Panc1 (cell line): ENCODE measurements at places on chromosomes 1 and 21. TPM values are rescaled to one million over a fixed set of nuclear protein-coding genes. Genes with fewer than 3 reads are reported as not detected.

DNA sequence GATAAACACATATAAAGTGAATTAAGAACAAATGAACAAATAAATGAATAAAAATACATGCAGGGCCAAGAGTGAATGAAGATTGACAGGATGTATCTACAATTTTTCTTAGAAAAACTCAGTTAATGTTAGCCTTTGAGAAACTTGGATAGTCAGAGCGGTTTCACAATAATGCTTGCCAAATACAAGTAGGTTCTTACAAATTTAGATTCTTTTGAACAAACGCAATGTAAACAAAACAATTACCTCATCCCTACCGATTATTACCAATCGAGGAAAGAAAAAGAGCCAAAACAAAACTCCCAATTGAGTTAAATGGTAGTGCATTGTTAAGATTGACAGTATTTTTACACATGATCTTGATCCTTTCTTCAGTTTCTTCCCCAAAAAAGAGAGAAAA is 176.9 kb upstream of the DEPDC1 start:
- no peak overlapping the region for H3K4me3 ChIP-seq
- H3K4me1 ChIP-seq: no peaks in the 10 kb centered on the region
- H3K36me3 ChIP-seq: no peaks in the 10 kb centered on the region

CYP2J2 gene
- not detected for total RNA-seq

GRCh38 chr1:230300322-230301301 is 125.5 kb downstream of the PGBD5 start:
- no peaks in the 10 kb centered on the region for H3K36me3 ChIP-seq
- H3K27me3 ChIP-seq: no peaks in the 10 kb centered on the region
- no peak overlapping the region for H3K27ac ChIP-seq
- H3K4me3 ChIP-seq: no peak overlapping the region

TEX38 gene
- not detected for total RNA-seq

- DNase-seq: no peak
- no peaks in the 10 kb centered on the region for H3K4me1 ChIP-seq
- no peak overlapping the region for H3K4me3 ChIP-seq
- H3K27ac ChIP-seq: no peak overlapping the region
These were observed 44.2 kb downstream of the MTF2 start for GRCh38 chr1:93123201-93123783.

GRCh38 chr1:168466092-168466713 is 77.6 kb downstream of the XCL2 start:
- H3K27ac ChIP-seq: no peak overlapping the region
- peaks cover 4% of the 10 kb centered on the region for H3K4me1 ChIP-seq
- no peaks in the 10 kb centered on the region for H3K27me3 ChIP-seq
- H3K4me3 ChIP-seq: no peak overlapping the region
- DNase-seq: no peak
- H3K36me3 ChIP-seq: no peaks in the 10 kb centered on the region

CFAP107 gene
- not detected for total RNA-seq

DNA sequence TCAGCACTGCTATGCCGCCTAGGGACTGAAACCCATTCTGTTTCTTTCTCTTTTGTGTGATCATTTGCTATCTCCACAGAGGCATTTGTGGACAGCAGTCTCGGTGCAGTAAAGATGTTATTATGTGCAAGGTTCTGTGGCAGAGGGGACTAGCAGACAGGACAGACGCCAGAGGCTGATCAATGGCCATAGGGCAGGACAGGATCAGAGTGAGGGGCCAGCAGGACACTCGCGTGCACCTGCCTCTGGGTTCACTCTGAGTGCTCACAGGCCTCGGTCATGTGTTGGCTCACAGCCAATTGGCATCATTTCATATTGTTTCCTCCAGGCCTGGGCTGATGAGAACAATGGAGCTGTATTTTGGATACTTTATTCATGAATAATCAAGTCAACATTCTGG is 212.6 kb downstream of the TGFB2 start:
- peaks cover 4% of the 10 kb centered on the region; the same call in 1 of the 2 replicates for H3K4me1 ChIP-seq
- H3K27me3 ChIP-seq: no peaks in the 10 kb centered on the region
- no peak for DNase-seq

DNA sequence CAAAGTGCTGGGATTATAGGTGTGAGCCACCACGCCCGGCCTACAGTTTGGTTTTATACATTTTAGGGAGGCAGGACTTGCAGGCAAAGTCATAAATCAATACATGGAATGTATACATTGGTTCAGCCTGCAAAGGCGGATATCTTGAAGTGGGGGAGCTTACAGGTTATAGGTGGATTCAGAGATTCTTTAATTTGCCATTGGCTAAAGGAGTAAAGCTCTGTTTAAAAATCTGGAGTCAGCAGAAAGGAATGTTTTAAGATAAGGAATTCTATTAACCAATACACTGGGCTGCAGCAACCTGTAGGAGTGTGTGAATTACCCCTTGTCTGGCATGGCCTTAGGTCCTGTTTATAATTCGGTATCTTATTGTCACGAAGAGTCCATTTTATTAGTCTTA is 57.6 kb downstream of the OPTC start:
- no peaks in the 10 kb centered on the region for H3K36me3 ChIP-seq
- H3K27ac ChIP-seq: no peak overlapping the region
- H3K4me3 ChIP-seq: no peak overlapping the region
- no peak for DNase-seq
- H3K27me3 ChIP-seq: no peaks in the 10 kb centered on the region

KLF17 gene
- not detected for total RNA-seq

- no peak for DNase-seq
- no peaks in the 10 kb centered on the region for H3K36me3 ChIP-seq
- no peaks in the 10 kb centered on the region for H3K4me1 ChIP-seq
- H3K27ac ChIP-seq: no peak overlapping the region
These were observed 120.8 kb downstream of the LMO4 start for GRCh38 chr1:87449348-87449963.

- H3K4me3 ChIP-seq: no peak overlapping the region
- no peak for DNase-seq
- H3K27me3 ChIP-seq: no peaks in the 10 kb centered on the region
- H3K27ac ChIP-seq: no peak overlapping the region
These were observed 14.3 kb downstream of the ATP2B4 start for GRCh38 chr1:203640723-203641502.

DNA sequence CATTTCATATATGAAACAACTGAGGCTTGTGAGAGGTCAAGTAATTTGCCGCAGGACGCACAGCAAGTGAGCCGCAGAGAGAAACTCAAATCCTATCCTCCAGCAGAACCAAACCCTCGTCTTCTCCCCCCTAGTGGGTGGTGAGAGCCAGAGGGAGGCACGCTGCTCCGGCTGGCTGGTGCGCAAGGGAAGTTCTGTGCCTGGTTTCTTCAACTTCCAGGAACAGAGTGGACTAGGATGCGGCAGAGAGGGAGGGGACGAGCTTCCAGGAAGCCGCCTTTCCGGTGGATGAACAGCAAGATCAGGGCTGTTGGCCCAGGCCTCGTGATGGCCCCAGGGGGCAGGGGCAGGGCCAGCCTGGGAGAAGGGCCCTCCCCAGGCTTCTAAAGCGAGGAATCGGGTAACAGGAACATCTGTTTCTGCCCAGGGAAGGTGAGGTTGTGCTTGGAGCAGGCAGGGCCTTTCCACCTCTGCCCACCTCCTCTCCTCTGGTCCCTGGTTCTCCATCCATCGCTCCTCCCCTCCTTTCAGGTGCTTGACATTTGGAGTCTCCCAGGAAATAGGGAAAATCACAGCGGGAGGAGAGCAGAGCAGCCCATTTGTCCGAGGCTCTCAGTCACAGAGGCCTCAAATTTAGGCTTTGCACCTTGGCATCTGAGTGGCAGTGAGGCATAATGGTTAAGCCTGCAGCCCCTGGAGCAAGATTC is 16.8 kb upstream of the PDIK1L start:
- H3K27me3 ChIP-seq: 0 out of 2 replicates have a peak, but pooled peaks cover 4% of the 10 kb centered on the region
- no peak overlapping the region for H3K27ac ChIP-seq
- DNase-seq: no peak
- no peak overlapping the region for H3K4me3 ChIP-seq
- H3K4me1 ChIP-seq: peaks cover 3% of the 10 kb centered on the region; the same call in 1 of the 2 replicates
- H3K36me3 ChIP-seq: no peaks in the 10 kb centered on the region

MROH7 gene
- total RNA-seq: not detected

GRCh38 chr1:185044387-185044786 is 971 bp upstream of the RNF2 start:
- H3K4me1 ChIP-seq: peaks cover 18% of the 10 kb centered on the region; the same call in 1 of the 2 replicates
- no peak overlapping the region; the same call in 1 of the 2 replicates for H3K27ac ChIP-seq
- no peaks in the 10 kb centered on the region; the same call in 1 of the 2 replicates for H3K36me3 ChIP-seq
- DNase-seq: no peak
- no peaks in the 10 kb centered on the region for H3K27me3 ChIP-seq
- no peak overlapping the region for H3K4me3 ChIP-seq

SRM gene
- 249 TPM for total RNA-seq

NPR1 gene
- total RNA-seq: 0.36 TPM

DNA sequence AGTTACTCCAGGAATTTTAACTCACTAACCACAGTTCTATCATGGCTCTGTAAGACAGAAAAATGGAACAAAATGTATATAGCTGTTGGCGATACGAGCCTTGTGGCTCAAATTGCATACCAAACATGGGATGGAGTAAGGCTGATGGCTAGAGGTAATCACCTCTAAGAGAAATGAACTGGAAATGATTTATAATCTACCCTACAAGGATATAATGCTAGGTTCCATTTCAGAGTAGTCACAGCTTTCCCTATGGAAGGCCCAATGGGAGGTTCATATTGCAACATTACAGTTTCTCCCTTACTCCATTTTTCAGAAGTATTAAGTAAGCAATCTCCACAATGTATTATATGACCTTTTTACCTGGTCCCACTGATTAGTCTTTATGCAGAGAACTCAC is 61.6 kb downstream of the EDEM3 start:
- H3K4me3 ChIP-seq: no peak overlapping the region
- no peaks in the 10 kb centered on the region for H3K36me3 ChIP-seq
- H3K4me1 ChIP-seq: no peaks in the 10 kb centered on the region
- H3K27me3 ChIP-seq: no peaks in the 10 kb centered on the region
- H3K27ac ChIP-seq: no peak overlapping the region
- no peak for DNase-seq

DNA sequence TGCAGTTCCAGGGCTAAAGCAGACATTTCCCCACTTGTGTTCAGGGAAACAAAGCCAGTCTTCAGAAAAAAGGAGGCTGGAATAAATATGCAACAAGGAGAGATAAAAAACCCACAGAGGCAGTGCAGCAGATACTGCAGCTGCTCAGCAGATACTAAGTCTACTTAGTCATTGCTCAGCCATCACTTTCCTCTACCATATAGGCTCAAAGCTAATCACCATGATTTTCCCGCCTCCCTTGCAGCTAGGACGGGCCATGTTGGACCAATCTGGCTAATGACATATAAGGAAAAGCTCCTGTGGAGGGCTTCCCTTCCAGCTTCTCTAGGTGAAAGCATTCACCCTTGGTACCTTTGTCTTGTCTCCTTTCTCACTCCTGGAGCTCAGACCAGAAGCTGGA is 10.0 kb upstream of the EFHD2 start:
- H3K4me1 ChIP-seq: 0 out of 2 replicates have a peak, but pooled peaks cover 3% of the 10 kb centered on the region
- DNase-seq: no peak
- no peaks in the 10 kb centered on the region for H3K27me3 ChIP-seq
- H3K27ac ChIP-seq: no peak overlapping the region
- H3K36me3 ChIP-seq: no peaks in the 10 kb centered on the region

DNA sequence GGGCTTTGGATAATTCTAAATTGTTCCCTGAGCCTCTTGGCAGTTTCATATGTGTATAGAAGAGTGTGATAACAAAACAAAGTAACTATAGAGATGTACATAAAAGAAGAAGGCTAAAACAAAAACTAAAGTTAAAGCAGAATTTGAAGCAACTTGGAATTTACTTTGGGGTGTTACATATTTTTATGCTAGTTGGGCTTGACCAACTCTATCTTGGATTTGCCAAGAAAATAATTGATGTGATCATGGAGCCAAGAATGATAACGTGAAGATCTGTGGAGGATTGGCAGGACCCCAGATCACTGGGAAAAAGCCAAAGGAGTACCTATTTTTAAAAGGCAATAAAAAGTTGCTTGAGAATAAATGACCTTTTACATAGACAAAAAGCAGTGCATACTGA is 206.9 kb downstream of the LMO4 start:
- H3K4me1 ChIP-seq: no peaks in the 10 kb centered on the region
- H3K27ac ChIP-seq: no peak overlapping the region
- H3K36me3 ChIP-seq: no peaks in the 10 kb centered on the region
- H3K4me3 ChIP-seq: no peak overlapping the region

DNA sequence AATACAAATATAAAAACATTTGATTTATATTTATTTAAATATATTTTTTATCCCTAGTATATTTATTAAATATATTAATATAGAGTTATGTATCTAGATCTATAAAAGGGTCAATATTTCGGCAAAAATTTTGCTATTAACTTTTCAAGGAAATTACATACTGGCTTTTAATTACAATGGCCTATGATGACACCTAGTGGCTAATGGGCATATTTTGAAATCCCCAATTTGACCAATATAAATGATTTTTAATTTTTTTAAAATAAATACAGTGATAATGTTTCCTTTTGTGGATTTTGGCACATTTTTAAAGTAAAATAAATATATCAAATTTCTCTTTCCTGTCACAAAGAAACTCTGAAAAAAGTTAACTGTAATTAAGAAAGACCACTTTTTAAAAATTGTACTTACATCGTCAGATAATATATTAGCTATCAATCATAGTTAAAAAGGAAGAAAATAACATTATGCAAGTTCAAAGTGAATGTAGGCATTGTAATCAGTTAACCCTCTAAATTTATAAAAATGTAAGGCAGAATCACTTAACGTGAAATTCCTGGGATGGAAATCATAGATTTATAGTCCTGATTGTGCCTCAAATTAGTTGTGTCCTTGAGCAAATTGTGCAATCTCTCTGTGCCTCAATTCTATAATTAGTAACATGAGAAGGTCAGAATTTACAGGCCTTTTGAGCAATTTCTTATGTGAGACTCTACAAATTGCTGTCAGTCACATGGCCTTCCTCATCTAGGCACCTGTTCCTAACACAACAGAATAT is 25.6 kb upstream of the RGS13 start:
- no peaks in the 10 kb centered on the region for H3K4me1 ChIP-seq
- DNase-seq: no peak
- H3K27ac ChIP-seq: no peak overlapping the region
- H3K27me3 ChIP-seq: no peaks in the 10 kb centered on the region
- H3K36me3 ChIP-seq: no peaks in the 10 kb centered on the region

DNA sequence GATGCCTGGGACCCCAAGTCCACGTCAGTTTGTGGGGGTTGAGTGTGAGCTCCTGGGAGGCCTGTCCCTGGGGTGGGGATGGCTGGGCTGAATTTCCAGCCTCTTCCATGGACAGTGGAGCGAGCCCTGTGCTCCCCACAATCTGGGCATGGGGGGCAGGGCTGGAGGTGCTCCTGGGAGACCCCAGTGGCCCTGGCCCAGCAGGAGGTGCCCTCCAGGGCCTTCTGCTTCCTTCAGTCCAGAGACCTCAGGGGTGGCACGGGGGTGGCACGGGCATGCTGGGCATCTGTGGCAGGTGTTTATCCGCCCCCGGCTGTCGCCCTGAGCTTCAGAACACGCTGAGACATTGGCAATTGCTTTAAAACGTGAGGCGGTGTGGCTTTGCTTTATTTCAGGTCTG is 40.9 kb downstream of the MORN1 start:
- no peaks in the 10 kb centered on the region for H3K36me3 ChIP-seq
- DNase-seq: no peak
- H3K4me3 ChIP-seq: no peak overlapping the region
- no peaks in the 10 kb centered on the region for H3K4me1 ChIP-seq
